ENCODE measurements at places on chromosomes 1 and 21.
A peak's percentile ranks its signal among the peaks of the same experiment; 100 is the strongest.

DNA sequence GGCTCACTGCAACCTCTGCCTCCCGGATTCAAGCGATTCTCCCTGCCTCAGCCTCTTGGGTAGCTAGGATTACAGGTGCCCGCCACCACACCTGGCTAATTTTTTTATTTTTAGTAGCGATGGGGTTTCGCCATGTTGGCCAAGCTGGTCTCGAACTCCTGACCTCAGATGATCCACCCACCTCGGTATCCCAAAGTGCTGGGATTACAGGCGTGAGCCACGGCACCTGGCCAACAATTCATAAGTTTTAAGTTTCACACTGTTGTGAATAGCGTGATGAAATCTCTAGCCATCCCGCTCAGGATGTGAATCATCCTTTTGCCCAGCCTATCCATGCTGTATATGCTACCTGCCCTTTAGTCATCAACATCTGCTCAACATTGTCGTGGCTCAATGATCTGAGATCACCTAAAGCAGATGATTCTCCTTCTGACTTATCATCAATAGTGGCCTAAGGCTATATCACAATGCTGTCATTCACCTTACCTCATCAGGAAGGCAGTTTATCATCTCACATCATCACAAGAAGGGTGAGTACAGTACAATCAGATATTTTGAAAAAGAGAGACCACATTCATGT is 2.6 kb downstream of the PFDN2 start:
- peak; percentile 79 for DNase-seq

DNA sequence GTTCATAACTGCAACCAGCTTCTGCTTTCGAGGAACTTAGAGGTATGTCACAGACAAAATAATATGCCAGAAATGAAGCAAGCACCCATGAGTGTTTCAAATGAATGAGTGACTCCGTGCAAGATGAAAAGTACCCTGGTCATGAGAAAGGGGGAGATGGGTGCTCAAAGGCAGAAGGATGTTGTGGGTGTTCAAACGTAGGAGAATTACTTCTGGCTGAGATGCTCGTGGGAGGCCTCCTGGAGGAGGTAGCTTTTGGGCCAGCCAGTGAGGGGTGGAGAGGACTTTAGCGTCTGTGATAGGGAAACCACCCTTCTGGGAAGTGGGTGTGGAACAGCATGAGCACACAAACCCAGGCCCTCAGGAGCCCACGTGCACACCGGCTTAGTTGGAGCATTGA is 113.8 kb downstream of the SYF2 start:
- DNase-seq: no peak

DNA sequence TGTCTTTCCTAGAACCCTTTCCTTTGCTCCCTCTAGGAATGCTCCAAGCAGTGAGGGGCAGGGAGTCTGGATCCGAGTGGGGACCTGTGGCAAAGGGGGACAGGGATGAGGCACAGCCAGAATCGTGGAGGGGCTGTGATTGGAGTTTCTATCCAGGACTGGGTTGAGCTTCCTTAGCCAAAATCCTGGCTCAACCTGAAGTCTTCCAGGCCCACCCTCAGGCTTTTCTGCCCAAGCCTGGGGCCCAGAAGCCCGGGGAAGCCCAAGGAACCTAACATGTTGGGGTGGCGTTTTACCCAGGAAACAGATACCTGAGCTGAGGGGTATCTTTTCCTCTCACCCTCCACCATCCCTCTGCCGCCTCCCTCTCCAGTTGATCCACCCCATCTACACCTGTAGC is 5.4 kb downstream of the MYOG start:
- DNase-seq: no peak

GRCh38 chr1:107534632-107535031 is 393.8 kb downstream of the NTNG1 start:
- no peak for DNase-seq

DNA sequence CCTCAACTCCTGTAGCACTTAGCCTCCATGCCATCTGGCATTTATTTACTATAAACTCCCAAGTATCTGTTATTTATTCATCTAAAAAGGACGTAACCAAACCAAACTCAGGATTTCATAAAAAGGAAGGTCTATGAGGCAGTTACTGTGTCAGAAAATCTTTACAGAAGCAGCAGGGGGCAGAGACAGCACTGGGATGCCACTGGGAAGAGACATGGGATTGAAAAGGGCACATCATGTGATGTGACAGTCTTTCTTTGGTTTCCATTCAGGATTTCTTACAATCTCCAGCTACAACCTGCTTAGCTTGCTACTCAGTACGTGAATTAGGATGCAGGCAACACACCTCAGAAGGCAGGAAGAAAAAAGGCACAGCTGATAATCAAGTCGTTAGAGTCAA is 31.2 kb downstream of the SPRTN start:
- no peak for DNase-seq

DNA sequence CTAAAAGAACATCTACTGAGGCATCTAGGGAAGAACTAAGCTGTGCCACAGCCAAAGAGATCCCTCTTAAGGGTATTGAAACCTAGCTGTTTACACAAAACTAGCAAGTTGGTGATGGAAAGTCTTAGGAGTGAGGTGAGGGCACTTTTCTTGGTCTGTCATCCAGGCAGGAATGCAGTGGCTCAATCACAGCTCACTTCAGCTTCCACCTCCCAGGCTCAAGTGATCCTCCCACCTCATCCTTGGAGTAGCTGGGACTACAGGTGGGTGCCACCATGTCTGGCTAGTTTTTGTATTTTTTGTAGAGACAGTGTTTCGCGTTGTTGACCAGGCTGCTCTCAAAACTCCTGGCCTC is 2.4 kb downstream of the PLEKHO1 start:
- no peak for DNase-seq

DNA sequence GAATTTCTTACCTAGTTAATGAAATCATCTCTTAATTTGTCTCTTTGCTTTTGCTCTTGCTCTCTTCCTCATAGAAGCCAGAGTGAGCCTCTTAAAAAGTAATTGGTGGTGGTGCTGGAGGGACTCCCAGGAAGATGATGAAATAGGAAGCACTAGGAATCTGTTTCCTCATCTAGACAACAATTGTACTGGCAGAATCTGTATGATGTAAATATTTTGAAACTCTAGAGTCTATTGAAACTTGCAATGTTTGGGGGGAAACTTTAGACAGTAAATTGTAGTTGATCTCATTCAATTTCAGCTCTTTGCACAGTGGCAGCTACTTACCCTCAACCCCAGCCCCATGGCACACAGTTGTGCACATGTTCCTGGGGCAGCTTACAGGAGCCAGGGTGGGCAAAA is 10.6 kb downstream of the RGSL1 start:
- no peak for DNase-seq

DNA sequence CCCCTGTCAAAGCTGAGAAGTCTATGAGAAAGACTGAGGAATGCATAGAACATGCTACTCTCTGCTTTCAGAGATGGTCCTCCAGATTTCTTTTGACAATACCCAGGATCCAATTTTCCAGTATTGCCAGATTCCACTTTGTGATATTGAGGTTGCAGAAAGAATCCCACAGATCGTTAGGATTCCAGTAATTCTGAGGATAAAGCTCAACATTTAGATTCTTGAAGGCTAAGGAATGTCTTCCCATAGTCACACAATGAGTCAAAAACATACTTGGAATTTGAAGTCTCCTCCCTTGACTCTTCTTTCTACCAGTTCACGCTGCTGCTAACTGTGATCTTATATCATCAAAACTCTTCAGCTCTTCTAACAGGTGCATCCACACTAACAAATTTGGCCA is 57.1 kb downstream of the TNFSF18 start:
- peak; percentile 90 for DNase-seq

DNA sequence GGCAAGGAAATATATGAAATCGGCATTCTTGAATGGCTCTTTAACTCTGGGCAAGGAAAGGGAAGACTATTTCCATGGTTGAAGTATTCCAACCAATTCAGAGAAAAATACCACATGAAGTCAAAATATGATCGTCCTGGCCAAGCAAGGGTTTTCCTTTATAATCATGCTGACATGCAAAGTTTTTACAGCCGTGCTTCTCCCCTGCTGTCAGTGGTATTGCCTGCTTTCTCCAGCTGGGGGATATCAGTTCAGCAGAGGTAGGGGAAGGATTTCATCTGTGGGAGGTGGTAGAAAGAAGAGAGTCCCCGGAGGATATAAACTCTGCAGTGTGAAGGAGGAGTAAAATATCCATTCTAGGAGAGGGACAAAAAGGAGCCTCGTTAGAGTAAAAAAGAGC is 322.8 kb downstream of the PAPPA2 start:
- DNase-seq: peak; percentile 28

GRCh38 chr1:6486433-6487011 is 4.9 kb downstream of the PLEKHG5 start:
- DNase-seq: peak; percentile 78

GRCh38 chr1:237717106-237717505 is 173.6 kb downstream of the ZP4 start:
- no peak for DNase-seq

DNA sequence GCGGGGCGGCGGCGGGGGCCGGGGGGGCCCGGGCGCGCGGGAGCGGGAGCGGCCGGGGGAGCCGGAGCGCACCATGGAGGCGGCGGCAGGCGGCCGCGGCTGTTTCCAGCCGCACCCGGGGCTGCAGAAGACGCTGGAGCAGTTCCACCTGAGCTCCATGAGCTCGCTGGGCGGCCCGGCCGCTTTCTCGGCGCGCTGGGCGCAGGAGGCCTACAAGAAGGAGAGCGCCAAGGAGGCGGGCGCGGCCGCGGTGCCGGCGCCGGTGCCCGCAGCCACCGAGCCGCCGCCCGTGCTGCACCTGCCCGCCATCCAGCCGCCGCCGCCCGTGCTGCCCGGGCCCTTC is 546 bp downstream of the SKI start:
- no peak for DNase-seq

- DNase-seq: no peak
Observed at GRCh38 chr21:46098303-46099141, 610 bp downstream of the COL6A2 start.
